NCI-H524 treated with DMSO at 0.1 percent for 48 hours (cell line): ENCODE measurements at places on chromosomes 3 and 15.
A peak's percentile ranks its signal among the peaks of the same experiment; 100 is the strongest.

- DNase-seq = peak; percentile 22
These were observed 40.0 kb upstream of the PRR23E start for GRCh38 chr3:127152684-127153505.

DNA sequence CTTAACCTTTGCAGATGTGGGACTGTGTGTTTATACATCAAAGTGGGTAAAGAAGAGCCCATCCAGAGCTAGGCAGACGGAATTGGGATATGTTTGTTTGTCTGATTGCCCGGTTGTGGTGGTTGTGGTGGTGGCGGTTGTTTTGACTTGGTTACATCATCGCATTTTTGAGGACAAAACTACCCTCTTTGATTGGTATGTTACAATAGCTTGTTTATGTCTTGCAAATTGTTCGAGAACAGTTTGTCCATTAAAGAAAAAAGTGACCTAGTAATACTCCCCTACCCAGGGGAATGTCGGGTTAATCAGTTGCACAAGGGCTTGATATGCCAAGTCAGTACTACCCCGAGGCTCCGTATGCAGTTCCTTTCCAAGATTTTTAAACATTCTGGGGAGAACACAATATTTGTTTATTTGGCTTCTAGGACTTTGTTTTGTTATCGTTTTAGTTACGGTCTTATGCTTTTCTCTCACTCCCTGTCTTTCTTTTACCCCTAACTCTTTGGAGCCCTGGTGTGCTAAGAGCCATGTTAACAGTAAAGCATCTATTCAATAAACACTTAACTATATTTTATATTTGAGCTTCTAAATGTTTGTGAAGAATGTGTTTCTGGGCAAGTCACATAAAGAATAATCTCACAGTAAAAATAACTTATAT is 315.4 kb downstream of the LPP start:
- no peak for DNase-seq

DNA sequence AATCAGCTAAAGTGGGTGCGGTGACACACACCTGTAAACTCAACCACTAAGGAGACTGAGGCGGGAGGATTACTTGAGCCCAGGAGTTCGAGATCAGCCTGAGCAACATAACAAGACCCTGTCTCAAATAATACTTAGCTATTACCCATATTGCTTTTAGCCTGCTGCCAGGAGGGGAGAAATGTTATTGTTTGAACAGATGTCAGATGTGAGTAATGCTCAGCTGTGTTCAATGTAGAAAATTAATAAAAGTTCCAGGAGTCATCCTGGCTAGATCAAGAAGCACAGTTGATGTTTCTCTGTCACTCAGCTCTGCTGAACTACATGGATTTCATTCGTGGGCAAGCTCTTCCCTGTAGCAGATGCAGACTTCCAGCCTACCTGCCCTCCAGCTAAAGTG is 22.2 kb downstream of the LSM3 start:
- DNase-seq = no peak

GRCh38 chr3:175898194-175898593 is 1039.1 kb downstream of the NAALADL2 start:
- no peak for DNase-seq

DNA sequence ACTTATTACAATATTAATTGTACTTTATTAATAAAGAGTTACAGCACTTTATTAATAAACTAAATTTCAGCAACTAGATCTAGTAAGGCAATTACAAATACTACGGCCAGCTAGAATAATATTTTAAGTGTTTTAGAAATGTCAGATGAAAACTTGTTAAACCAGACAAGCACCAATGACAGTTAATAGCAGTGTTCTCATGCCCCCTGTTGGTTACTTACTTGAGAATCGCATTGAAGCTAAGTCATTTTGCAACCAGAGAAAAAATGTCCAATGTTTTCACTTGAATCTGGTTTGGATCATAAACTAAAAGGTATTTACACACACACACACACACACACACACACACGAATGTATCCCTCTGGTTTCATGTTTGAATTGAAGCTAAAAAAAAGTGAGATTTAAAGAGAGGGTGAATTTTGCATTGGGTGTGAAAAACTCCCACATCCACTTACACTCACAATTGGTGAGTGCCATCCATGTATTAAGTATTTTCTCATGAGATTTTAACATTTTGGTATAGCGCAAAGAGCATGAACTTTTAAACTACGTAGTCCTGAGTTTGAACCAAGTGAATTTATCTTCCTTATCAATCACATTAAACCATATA is 347.7 kb downstream of the ZBBX start:
- DNase-seq = peak; percentile 34

- DNase-seq = no peak
These were observed 16.3 kb downstream of the C3orf20 start for GRCh38 chr3:14691239-14691638.

DNA sequence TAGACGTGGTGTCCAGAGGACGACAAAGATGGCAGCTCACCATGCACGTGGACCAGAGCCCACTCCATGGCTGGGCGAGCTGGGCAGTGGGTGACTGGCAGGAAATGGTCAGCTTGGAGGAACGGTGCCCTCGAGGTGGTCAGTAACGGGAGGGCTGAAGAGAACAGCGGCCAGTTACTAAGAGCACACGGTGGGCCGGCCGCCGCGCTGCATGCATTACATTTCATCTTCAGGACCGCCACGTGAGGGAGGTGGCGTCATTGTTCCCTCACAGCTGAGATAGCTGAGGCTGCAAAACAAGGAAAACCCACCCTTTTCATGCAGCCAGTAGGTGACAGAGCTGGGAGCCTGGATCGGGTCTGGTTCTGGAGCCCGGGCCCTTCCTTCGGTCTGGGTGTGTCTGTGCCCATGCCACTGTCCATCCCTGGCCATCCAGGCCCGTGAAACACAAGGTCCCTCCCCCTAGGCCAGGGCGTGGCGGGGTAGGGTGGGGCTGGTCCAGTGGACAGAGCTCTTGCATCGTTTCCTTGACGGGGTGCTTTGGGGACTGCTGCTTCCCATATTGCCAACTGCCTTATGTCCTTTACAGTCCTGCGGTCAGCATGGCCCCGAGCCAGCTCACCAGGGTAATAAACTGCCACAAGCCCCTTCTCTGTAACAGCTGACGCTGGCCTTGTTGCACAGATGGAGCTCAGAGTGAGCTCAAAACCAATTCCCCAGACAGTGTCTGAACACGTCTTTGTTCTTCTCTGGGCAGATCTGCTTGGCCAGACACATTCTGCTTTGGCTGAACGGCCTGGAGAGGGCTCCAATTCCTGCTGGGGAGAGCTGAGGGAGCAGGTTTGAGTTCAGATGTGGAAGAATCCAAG is 51.8 kb downstream of the RGMA start:
- DNase-seq = peak; percentile 90
